GM12864 (cell line): ENCODE measurements at places on chromosomes 5 and 9.

DNA sequence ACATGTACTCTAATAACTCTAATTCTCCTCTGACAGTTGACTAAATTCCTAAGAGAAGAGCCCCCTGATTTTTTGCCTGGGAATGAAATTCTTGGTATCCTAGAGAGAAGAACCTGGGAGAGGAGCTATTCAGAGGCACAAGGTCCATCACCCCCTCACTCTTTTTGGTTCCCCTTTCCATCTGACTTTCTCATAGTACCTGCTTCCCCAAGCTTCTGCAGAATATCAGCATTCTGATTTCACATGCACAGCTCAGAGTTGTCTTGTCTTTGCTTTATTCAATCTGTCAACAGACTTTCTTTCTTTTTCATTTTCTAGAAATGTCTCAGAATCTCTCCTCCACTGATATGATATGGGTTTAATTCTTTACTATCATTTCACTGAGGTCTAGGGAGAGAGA, 141.5 kb upstream of the FBXL17 start:
- no peak for DNase-seq

GRCh38 chr9:93645149-93645889, 68.9 kb downstream of the PHF2 start:
- DNase-seq: no peak

- DNase-seq: no peak
Observed at GRCh38 chr9:94874316-94874715, 147.8 kb downstream of the AOPEP start.

DNA sequence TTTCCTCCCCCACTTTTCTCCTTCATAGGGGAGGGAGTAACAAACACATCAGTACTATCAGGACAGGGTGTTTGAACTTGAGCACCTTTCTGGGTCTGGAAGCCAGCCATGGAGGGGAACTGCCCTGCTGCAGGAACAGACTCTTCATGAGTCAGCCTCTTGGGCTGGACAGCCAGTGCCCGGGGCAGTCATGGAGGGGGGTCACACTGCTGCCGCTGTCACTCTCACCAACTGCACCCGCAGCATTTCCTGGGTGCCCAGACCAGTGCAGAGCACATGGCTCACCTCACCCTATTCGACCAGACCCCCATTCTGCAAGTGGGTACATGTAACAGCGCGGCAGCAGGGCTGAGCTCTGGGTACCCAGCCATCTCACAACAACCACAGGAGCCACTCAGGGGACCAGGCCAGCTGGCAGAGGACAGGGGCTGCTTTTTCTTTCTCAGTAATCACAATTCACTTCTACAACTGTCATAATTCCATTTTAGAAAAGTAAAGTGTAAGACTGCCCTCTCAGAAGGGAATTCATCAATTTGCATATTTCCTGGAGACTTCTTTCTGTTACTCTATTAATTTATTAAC, 118.4 kb downstream of the CTNND2 start:
- DNase-seq: no peak

GRCh38 chr9:10005206-10005605, 607.6 kb downstream of the PTPRD start:
- DNase-seq: no peak

GRCh38 chr9:36905101-36906066, 128.7 kb downstream of the PAX5 start:
- DNase-seq: no peak

- DNase-seq: no peak
Observed at GRCh38 chr5:36215910-36216309, 25.8 kb downstream of the NADK2 start.

- peak; percentile 62 for DNase-seq
Observed at GRCh38 chr5:68196876-68197275, 18.7 kb upstream of the PIK3R1 start.

- DNase-seq: peak; percentile 22
Observed at GRCh38 chr5:113663879-113664541, 150.5 kb downstream of the YTHDC2 start.

DNA sequence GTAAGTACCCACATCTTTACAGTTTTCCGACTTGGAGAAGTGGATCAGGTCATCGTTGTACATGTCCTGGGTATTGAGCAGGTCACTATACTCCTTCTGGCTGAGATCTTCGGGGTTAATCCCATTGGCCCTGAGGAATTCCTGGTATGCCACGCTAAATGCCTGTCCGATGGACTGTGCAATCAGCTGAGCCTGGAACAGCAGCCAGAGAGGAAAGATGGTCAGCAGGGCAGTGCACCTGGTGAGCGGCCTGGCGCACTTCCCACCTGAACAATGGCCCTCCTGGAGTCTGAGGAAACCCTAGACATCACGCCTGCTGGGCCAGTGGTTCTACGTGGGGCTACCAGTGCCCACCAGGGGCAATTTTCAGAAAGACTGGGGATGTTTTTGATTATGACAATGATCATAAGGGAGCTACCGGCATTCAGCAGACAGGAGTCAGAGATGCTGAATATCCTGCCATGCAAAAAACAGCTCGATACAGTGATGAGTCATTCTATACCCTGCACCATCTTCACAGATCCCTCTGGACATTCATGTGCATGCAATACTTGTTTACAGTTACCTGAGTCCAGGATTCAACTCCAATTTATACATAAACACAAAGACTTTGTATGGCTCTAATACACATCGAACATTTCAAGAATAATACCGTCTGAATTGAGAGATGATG, 127.2 kb downstream of the ENTREP1 start:
- no peak for DNase-seq

DNA sequence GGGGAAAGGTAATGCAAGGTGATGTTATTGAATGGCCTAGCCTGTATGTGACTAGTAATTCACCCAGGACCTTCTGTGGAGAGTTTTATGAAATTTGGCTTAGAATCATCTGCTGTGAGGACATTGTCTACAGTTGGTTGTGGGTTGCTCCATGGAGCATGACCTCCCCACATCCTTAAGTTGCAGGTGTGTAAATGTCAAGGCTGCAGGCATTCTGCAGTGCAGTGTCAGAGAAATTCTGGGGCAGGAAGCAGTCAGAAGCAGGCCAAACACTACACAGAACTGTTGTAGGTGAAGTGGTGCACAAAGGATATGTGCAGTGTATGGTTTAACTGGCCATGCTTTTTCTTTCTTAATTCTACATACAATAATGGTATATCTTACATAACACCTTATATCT, 588.3 kb downstream of the EBF1 start:
- DNase-seq: peak; percentile 16

GRCh38 chr9:37036776-37037502, 2.9 kb upstream of the PAX5 start:
- no peak for DNase-seq

DNA sequence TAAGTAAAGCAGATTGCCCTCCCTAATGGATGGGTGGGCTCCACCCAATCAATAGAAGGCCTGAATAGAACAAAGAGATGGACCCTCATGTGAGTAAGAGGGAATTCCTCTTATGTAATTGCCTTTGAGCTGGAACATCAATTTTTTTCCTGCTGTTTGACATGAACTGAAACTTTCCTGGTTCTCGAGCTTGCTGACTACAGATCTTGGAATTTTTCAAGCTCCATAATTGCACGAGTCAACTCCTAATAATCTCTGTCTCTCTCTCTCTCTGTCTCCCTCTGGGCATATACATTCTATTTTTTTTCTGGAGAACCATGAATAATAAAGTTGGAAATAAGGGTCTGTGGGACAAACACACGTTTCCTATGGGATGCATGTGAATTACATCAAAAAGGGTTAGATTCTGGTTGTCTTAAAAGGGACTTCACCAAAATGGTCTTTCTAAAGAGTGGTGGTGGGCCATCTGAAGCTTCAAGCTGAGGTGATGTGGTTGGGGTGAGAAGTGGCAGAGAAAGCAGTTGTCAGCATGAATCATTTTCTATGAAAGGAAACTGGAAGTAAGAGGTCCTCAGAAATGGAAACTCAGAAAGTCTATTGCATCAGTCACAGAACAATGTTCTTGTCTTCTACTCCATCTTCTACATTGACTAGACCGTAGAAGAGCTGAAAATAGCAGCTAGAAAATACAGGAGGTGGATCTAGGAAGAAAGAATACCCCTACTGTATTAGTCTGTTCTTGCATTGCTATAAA, 47.0 kb upstream of the HOMER1 start:
- DNase-seq: peak; percentile 56

DNA sequence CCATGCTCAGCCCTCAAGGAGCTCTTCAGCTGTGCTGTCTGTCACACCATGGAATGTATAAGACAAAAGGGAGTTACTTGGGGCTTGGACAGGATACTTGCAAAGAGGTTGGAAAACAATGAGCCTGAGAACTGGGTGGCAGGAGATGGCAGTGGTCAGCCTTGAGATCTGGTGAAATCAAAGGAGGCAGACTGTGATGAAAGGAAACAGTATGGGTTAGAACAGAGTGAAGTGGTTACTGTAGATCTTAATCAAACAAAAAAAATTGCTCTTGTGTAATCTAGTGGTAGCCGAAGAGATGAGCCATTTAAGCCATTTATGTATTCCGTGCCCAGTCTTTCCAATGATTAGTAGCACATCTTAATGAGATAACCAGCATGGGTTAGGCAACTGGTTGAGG, 142.2 kb downstream of the SV2C start:
- no peak for DNase-seq

DNA sequence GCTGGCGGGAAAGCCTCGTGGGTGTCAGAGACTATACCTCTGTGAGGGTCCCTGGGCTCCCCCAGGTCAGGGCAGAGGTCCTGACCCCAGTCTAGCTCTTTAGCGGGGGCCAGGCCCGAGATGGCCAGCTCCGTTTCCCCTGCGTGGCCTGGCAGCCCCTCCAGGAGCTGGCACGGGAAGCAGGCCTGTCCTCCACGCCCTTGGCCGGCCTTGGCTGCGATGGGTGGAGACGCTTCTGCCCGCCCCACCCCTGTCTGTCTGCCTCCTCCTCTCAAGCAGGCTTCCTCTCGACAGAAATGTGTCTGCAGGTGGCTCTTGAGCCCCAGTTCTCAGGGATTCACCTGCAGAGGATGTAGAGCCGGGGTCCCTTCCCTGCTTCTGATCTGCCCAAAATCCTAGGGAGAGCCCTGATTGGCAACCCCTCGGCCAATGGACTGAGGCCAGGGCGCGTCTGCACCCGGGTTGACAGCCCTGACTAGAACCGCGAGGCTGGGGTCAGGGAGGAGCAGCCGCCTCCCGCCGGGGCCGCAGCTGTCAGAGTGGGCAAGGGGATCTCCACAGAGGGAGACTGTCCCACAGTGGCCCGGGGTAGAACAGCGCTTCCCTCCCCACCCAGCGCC, 2.6 kb upstream of the GRIN1 start:
- no peak for DNase-seq

DNA sequence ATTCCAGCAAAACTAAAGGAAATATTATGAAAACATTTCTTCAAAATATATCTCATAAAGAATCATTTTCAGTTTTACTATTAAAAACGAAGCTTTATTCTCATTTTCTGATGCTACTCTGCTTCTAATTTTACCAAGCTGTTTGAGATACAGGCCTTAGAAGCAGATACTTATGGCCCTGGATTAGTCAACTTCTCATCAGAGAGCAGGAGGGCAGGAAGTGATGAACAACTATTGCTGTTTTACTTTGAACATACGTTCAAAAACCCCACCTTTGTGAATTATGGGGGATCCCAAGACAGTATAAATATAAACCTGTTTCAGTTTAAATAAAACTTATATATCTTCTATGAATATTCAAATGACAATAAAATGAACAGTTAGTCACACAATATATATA, 16.0 kb downstream of the MPDZ start:
- DNase-seq: no peak

GRCh38 chr5:177995691-177996595, at the start of gene PROP1:
TSS of gene PROP1 (minus strand) at chr5:177996242. CDS start at chr5:177995933, 309 bp downstream.
- DNase-seq: no peak

GRCh38 chr5:15798006-15798405, 298.0 kb downstream of the FBXL7 start:
- no peak for DNase-seq

GRCh38 chr5:169757016-169757415, 119.9 kb downstream of the DOCK2 start:
- no peak for DNase-seq

GRCh38 chr5:140338908-140339307, 7.5 kb downstream of the HBEGF start:
- DNase-seq: no peak

GRCh38 chr5:75496026-75496425, 15.4 kb downstream of the CERT1 start:
- no peak for DNase-seq

DNA sequence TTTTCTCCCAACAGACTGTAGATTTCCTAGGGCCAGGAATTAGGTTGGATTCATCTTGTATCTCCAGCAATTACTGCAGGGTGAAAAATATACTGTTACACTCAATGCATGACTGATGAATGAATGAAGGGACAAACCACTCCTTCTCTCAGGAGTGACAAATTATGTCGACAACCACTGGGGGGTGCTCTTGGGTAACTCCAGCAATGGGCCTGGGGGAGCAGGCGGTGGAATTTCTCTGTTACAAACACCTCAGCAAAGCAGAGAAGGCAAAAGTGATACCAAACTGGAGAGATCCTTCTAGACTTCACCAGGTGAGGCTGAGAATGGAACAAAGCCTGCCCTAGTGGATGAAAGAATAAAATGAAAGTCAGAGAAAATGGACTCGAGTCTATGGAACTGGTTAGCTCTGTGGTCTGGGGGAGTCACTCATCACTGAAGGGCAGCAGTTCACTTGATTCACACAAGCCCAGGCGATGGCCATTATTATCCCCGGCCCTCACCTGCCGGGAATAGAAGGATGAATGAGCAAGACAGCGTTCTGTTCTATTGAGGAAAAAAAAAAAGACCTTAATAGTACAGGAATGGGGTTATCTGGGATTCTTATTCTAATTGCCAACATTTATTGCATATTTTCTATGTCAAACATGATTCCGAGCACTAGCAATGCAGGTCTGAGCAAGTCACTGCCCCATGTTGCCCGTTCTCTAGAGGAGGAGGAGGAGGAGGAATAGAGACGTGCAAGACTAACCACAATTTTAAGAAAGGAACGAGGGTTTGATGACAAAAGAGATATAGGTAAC, 341.1 kb downstream of the ASTN2 start:
- DNase-seq: no peak

GRCh38 chr5:126794157-126794828, 17.4 kb downstream of the LMNB1 start:
- DNase-seq: no peak

DNA sequence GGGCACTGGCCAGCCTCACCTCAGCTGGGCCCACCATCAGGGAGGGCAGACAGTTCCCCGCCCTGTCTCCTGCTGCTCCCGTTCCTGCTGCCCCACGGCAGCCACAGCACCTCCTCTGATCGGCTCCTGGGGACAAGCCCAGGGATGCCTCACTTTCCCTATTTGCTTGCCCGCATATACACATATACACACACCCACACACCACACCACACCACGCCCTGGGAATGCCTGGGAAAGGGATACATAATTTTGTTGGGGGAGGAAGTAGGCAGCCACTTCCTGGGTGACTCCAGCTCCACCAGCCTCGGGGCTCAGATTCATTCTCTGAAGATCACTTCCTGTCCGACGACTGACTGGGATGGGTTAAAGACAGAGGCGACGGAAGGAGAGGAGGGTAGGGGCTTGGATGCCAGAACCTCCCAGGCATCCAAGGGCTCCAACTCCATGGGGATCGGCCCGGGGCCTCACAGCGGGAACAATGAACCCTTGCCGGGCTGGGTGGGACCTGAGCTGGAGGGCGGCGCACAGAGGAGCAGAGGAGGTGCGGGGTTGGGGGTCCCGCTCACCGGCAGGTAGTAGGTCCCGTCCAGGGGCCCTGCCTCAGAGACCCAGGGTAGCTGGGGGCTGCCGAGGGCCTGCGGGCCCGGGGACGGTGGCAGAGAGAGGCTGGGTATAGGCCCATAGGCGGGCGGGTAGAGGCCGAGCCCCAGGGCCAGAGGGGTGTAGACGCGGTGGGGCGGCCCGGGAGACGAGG, 2.0 kb upstream of the MZB1 start:
- no peak for DNase-seq
